ENCODE measurements at places on chromosomes 2 and 18. TPM values are rescaled to one million over a fixed set of nuclear protein-coding genes. Genes with fewer than 3 reads are reported as not detected.
A peak's percentile ranks its signal among the peaks of the same experiment; 100 is the strongest.

The CROCC2 gene
- total RNA-seq, result not detected

The CWC22 gene
- total RNA-seq, result 11.8 TPM

The ALPI gene
- total RNA-seq, result not detected

DNA sequence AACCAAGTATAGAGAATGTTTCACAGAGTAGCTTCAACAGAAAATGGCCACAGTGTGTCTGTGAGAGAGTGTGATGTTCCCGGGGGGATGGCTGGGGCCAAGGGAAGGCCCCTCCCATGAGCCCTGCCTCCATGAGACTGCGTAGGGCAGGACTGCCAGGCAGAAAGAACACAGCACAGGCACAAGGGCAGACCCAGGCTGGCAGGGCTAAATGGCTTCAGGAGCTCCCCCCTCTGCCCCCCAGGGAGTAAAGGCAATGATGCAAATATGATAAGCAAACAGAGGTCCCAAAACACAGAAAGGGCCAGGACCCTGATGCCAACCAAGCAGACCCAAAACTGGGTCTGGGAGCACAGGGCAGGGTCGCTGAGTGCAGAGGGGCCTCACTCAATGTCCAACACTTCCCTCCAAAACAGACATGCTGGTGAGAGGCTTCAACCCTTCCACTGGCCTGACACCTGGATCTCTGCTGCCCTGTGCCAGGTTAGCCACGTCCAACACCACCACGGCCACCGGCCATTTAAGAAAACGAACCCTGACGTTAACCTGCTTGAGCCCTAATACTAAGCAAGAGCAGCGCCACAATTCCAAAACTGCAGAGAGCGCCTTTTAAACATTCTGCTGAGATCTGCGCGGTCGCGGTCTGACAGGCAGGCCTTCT lies 90.3 kb downstream of the HDAC4 start:
- no peak for DNase-seq

DNA sequence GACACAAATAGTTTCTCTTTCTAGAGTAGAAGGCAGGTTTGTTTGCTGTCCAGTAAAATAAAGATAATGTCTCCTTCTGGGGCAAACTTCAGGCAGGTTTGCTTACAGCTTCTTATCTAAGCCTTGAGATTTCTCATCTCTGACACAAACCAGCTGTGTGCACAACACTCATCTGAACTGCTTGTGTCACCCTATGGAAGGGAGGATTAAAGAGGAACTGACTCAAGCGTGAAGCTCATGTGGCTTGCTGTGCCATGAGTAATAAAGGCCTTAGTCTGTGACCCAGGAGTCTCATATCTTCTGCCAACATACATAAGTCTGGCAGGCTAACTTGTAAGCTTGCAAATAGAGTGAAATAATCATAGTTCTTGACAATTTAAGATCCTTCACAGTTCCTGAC lies 24.2 kb upstream of the CPO start:
- DNase-seq, result no peak

DNA sequence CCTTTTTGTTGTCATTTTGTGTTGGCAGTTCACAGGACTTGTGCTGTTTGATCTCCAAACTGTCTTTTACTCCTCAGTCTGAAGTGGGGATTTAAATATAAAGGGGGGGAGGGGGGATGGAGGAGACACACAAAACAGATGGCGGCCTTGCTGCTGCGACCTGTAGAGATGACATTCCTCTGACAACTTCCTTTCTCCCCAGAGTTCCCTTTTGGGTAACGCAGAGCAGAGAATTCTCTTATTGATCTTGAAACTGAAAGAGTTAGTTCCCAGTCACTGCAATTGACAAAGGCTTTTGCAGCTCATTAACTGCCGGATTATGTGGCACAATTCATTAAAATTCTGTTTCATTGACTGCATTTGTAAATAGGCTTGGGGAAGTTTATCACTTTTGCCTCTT lies 279.3 kb downstream of the TSN start:
- DNase-seq, result no peak

DNA sequence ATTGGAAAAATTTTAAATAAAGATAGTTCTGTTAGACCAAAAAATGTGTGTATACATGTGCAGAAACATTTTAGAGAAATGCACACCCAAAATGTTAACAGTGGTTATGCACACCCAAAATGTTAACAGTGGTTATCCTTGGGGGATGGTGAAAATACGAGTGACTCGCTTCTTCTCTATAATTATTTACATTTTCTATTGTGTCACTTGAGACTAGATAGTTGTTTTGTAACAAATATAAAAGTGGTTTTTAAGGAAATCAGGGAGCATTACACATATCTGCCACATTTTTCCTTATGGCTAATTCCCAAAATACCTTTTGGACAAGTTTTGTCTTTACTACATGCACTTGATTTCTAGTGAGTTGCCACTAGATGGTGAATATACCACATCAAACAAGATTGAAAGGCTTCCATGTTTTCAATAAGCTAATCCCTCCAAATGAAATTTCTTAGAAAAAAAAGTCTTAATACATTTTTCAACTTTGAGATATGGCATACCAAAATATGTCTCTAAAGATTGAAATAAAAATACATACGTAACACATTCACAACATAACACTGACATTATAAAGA lies 9.0 kb upstream of the HIBCH start:
- DNase-seq, result no peak

DNA sequence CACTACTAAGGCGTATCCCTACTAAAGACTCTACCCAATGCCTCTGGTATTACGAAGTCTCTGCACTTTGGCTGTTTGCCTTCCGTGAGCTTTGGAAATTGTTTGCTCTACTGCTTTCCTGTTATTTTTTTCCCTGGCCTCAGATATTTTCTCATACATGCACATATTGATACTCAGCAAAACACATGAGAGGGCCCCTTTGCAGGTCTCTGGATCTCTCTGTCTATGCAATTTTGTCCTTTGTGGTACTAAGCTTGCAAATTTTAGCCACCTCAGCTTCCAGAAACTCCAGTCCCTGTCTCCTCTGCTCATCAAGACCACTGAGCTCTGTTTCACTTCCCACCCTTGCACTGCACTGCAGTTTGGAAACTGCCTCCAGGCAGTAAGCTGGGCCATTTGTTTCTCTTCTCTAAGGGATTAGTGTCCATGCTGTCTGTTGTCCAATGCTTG lies 46.6 kb downstream of the TAF1B start:
- DNase-seq, result no peak

GRCh38 chr2:38508311-38509039 lies 94.3 kb downstream of the HNRNPLL start:
- DNase-seq, result peak; percentile 93

GRCh38 chr2:218783688-218784087 lies 1.7 kb downstream of the CYP27A1 start:
- no peak for DNase-seq

DNA sequence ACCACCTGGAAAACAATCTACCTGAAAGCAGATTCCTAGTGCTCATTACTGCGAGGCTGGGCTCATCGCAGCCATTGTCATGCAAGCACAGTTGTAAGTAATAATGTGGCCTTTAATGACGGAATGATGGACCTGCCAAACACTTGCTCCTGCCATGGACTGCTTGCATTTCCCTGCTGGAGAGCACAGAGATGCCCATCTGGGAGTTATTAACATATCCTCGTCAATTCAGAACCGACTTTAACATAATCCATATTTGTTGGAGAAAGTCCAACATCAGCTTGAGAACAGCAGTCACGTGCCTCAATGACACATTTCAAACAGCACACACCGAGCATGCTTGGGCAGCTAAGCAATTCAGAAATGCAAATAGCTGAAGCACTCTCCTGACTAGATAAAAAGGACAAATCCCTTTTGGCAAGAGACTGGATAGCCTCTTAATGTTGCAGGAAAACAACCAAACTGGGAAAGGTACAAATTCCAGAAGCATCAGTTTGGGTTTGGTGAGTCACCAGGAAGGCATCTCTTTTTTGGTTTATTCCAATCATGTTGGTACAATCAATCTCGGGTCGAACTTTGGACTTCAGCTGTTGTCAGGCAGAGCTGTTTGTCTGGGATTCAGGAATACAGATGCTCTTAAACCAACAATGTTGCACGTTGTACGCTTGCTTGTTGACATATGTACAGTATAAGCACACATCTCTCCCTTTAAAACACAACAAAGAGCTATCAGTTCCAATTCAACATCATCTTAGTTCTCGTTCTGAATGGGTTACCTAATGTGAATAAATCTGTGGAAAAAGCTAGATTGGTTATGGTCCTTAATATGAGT lies 395.8 kb downstream of the LNPK start:
- DNase-seq, result no peak

DNA sequence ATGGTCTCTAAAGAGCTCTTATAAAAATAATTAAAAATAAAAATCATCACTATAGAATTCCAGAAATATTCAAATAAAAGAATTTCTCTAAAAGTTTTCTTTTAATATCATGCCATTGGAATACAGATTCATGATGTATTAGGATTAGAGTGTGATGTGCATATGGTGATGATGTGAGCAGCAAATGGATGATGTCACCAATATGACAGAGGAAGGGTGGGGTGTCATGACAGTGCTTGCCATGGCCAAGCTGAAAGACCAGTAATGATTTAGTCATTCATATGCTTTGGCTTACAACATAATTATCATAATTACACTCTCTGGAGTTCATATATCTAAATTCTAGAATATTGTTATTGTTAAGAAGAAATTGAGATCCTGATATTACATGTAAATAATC lies 27.4 kb upstream of the TTC32 start:
- DNase-seq, result no peak

DNA sequence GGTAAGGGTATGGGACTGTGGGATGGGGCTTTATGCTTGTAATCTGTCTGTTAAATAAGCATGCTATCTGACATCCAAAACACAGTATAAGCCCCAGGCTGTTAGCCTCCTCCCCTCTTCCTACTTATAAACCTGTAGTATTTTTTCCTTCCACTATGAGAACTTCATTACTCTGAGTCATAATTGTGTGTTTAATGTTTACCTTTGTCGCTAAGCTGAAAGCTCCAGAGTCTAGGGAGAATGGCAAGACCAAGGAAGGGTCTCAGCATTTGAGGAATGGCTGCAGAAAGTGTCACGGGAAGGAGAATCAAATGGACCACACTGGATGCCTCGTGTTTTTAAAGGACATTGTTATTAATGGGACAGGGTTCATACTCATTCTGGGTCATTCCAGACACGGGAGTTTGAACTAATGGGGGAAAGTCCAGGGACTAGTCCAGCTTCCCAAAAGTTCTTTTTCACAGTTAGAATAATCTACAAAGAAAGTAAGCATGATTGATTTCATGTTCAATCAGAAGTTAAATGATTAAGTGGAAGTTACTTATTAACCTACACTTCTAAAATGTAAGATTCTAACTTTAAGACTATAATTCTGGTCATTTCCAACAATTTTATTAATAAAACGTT lies 292.2 kb downstream of the AFF3 start:
- no peak for DNase-seq

GRCh38 chr18:48990481-48991318 lies 39.9 kb upstream of the SMAD7 start:
- no peak for DNase-seq

DNA sequence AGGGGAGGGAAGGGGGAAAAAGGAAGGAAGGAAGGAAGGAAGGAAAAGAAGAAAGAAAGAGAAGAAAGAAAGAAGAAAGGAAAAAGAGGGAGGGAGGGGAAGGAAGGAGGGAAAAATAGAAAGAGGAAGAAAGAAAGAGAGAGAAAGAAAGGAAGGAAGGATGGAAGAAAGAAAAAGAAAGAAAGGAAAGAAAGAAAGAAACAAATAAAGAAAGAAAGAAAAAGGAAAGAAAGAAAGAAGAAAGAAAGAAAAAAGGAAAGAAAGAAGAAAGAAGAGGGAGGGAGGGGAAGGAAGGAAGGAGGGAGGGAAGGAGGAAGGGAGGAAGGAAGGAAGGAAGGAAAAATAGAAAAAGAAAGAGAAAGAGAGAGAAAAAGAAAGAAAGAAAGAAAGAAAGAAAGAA lies 315.8 kb upstream of the PIK3C3 start:
- DNase-seq, result no peak

DNA sequence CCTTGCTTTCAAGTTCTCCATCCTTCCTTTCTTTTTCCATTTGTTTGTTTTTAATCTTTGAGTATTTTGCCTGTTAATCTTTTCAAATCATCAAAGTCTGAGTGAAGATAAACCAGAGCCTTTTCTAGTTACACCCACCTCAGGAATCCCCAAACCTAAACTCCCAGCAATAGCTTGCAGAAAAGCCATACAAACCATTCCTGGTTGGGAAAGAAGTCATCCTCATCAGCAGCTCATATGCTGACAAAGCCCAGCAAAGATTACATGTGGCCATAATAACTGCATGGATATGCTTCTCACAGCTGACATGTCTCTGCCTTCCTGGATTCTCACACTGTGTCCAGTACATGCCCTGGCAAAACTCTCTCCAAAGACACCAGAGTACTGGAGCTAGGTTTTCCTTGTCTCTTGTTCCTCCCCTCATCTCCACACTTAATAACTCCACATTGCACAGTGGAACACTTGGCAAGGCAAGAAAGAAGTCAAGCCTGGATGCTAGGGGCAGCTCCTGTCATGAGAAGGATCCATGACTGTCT lies 126.4 kb upstream of the TLK1 start:
- DNase-seq, result no peak

GRCh38 chr2:25419678-25420242 lies 78.0 kb upstream of the DNMT3A start:
- no peak for DNase-seq

DNA sequence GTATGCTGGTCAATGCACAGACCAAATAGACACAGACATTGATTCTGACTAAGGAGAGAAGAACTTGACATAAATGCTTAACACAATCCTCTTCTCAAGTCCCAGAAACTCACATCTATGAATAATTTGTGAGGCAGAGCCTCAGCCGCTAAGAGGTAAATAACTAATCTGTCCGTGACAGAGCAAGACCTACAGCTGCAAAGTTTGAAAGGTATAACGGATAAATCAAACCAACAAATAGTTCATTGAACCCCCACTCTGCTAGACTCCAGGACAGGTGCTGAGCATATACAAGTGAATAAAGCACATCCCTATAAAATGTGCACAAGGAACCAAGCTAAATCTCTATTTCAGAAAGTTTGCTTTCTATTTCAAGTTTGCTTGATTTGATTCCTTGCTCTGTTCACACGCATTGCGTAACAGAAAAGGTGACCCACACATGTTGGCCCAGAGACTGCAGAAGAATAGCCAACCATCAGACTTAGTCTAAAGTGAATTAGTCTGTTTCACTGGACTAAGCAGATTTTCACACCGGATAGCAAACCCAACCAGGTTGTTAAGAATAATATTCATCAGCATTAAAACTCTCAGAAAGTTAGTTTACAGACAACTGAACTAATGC lies 51.7 kb downstream of the NCKAP5 start:
- no peak for DNase-seq

DNA sequence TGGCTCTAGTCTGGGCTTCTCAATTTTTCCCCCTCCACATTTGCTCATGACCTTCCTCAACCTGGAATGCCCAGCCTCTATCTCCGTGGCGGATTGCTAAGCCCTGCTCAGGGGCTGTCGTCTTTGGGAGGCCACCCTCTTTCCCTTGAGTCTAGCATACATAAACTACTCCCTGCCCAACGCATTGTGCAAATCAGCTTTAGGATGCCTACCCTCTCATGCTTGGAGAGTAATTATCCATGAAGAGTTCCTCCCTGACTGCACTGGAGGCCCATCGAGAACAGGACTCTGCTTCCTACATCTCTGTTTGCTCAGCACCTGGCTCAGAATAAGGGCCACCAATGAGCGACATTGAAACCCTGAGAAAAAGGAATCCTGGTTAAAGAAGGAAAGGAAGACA lies 53.7 kb upstream of the NPAS2 start:
- DNase-seq, result no peak
